ENCODE measurements at places on chromosomes 6 and 20.

GRCh38 chr6:52127957-52128356, 40.5 kb upstream of the PKHD1 start:
- no peak for DNase-seq

GRCh38 chr6:53479871-53480270, 65.0 kb downstream of the GCLC start:
- DNase-seq = no peak

- no peak for DNase-seq
These were observed 172.2 kb downstream of the AIG1 start for GRCh38 chr6:143232849-143233248.

GRCh38 chr6:126548300-126548699, 208.4 kb downstream of the CENPW start:
- DNase-seq = no peak

DNA sequence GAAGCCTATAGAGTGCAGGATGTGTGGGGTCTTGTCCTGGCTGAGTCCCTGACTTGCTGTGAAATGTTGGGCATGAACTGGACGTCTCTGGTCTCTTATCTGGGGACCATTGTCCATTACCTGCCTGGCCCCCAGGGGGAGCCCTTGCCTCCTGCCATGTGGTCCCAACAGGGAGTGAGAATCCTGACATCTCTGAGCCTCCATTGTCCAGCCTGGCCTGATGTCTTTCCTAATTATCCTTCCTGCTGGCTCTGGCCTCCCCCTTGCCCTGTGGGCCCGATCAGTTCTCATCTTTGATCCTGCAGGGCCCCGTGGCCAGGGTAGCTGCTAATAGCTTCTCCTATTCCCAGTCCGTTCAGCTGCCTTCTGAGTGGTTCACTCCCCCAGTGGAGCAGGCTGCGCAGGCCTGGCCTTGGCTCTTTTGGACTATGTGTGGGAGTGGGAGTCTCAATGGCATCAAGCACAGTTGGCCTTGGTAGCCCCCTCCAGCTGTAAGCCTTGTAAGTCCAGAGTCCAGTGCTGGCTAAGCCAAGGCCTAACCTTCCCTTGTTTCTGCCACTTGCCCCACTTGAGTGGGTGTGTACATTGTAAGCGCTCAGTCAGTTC, 77.9 kb upstream of the RALY start:
- peak; percentile 47 for DNase-seq

DNA sequence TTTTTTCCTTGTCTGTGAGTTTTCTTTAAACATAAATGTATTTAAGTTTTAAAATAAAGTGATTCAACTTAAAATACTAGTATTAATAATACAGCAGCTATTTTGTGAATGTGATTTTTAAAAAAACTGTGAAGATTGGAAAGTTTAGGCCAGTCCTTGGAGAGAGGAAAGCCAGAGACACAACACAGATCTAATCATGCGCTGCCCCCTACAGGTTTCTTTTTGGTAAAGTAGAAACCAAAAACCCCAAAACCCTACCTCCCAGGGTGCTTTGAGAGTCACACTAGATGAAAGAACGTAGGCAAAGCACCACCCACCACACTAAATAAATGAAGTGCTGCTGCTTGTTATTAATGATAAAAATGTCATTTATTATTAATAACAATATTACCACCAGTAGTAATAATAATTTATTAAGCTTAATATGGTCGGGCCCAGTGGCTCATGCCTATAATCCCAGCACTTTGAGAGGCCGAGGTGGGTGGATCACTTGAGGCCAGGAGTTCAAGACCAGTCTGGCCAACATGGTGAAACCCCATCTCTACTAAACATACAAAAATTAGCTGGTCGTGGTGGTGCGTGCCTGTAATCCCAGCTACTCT, 33.7 kb downstream of the SLC9A8 start:
- peak; percentile 30 for DNase-seq

DNA sequence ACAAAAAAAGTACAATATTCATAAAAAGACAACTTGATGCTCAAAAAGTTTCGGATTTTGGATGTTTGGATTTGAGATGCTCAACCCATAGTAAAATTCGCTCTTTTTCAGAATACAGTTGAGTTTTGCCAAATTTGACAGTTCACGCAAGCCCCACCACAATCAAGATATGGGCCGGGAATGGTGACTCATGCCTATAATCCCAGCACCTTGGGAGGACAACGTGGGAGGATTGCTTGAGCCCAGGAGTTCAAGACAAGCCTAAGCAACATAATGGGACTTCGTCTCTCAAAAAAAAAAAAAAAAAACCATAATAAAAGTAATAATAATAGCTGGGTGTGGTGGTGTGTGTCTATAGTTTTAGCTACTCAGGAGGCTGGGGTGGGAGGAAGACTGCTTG, 51.3 kb downstream of the PHF20 start:
- DNase-seq = no peak

- DNase-seq = no peak
These were observed 19.3 kb downstream of the SLC13A3 start for GRCh38 chr20:46631874-46632446.

- no peak for DNase-seq
These were observed 778 bp downstream of the PKIG start for GRCh38 chr20:44583157-44583556.

DNA sequence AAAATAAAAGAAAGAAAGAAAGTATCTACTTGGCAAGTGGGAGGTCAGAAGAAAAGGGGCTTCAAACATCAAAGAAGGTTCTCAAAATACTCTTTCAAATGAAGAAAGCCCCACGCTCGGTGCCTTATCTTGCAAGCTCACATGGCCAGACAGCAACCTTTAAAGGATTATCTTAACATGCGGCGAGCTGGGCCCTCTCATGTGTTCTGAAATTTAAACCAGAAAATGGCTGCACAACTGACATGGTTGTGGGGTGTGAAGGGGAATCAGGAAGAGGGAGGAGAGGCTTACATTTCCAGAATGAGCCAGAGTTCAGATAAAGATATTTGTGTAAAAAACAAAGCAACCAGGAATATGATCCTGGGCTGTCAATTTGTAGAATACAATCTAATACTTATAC, 363.1 kb downstream of the PRKN start:
- DNase-seq = no peak

- no peak for DNase-seq
These were observed 3.9 kb upstream of the CCN5 start for GRCh38 chr20:44711237-44711636.

- no peak for DNase-seq
These were observed 22.4 kb upstream of the IFNGR1 start for GRCh38 chr6:137241481-137242038.

DNA sequence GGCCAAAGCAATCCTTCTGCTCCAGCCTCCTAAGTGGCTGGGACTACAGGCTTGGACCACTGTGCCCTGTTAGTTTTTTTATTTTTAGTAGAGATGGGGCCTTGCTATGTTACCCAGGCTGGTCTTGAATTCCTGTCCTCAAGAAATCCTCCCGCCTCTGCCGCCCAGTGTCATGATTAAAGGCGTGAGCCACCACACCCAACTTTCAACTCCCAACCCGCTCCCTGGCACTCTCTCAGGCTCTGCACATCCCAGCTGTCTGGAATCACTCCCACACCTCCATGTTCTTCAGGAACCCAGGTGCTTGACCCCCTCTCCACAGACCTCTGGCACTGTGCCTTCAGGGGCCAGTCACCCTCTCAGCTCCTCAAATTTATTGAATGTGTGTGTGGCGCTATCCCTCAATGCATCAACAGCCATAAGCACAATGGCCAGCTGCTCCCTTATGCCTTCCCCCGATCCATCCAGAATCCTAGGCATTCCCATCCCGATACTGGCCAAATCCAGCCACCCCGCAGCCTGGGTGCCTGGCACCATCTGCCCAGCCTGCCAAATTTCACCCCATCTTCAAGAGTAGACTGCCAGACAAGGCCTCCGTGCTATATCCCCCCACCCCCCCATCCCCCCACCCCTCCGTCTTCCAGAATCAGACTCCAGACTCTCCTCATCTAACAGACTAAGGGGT, 647 bp upstream of the POU5F1 start:
- no peak for DNase-seq

GRCh38 chr6:29201966-29202365, 31.3 kb downstream of the OR2J2 start:
- no peak for DNase-seq

DNA sequence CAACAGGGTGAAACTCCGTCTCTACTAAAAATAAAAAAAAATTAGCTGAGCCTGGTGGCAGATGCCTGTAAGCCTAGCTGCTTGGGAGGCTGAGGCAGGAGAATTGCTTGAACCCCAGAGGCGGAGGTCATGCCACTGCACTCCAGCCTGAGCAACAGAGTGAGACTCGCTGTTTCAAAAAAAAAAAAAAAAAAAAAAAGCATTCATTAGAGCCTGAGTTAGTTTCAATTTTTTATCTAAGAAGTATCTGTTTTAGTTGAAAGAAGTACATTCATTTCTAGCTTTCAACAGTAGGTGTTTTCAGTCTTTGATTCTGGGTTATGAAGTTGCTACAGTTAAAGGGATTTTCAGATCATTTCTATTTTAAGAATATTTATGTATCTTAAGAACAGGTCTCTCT, 42.2 kb downstream of the ZNF292 start:
- DNase-seq = no peak

DNA sequence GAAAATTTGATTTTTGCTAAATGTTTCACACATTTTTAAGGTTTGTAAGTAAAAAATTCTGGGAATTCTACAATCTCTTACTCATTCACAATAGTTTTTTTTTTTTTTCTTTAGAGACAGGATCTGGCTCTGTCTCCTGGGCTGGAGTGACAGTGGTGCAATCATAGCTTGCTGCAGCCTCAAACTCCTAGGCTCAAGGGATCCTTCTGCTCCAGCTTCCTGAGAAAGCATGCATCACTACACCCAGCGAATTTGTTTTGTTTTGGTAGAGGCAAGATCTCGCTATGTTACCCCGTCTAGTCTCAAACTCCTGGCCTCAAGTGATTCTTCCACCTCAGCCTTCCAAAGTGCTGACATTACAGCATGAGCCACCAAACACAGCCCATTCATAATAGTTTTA, 232.8 kb downstream of the GJA1 start:
- DNase-seq = no peak

DNA sequence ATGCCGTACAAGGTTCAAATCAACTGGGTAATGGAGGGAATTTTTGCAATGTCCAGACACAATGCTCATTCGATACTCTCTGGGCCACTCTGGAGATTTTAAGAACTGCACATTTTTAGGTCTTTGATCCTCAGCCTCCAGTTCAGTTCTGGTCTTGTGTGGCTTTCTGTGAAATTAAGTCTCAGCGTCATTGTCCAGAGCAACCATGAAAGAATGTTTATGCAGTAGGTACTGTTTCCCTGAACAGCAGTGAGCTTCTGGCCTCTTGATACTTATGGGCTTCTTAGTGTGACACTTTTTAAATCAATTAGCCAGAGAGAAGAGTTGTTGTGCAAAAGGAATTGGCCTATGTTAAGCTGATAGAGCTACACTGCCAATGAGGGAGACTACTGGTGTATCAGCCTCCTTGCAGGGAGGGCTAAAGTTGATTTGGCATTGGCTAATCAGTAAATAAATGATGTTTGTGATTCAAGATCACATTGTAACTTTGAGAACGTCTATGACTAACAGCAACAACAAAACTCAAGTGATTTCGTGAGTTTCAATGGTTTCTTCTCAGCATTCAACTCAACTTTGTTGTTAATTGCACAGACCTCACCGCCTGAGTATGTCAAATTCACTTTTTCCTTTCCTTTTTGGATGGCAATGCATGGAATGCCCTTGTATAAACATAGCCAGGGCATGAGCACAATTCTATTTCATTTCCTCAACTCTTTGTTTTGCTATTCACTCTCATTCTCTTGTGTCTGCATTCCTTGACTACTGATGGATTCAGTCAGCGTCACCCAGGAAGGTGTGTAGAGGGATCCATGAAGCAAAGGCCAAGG, 85.1 kb downstream of the GJA1 start:
- no peak for DNase-seq

DNA sequence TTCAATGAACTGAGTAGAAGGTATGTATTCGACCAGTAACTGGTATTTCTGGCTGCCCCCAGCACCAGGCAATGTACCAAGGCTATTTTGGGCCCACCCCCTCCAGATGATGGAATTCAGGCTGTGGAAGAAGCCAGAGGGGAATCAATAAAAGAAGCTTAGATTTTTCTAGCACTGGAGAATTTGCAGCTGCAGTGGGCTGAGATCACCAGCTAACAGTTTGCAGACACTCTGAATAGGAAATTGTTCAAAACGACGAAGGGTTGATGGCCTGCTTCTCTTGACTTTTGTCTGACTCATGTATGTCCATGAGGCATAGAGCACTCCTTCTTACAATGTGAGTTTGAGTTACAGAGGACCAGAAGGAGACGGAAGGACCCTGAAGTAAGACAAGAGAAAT, 32.4 kb upstream of the FBXO9 start:
- DNase-seq = no peak

DNA sequence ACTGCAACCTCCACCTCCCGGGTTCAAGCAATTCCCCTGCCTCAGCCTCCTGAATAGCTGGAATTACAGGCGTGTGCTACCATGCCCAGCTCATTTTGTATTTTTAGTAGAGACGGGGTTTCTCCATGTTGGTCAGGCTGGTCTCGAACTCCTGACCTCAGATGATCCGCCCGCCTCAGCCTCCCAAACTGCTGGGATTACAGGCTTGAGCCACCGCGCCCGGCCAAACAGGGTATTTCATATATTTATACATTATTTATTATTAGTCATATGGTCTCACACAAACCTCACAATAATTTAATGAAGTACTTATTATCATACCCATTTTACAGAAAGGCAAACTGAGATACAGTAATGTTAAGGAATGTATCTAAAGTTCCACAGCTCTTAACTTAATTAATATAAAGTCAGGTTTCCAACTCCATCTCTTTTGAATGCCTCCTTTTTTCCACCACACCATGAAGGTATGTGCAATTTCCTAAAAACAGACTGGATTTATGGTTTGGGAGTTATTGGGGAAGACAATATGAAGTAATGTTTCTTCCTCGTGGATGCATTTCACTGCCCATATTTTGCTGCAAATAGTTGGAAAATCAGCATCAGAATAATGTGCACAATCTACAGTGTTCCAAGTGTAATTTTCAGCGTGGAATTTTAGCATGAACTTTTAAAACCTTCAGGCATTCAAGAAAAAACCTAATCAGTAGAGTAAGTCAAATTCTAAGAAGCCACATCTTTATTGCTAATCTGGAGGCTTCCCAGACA, 65.7 kb downstream of the ZMYND8 start:
- DNase-seq = no peak

GRCh38 chr20:50895111-50895830, 36.0 kb downstream of the ADNP start:
- DNase-seq = no peak

GRCh38 chr20:50292591-50293283, 102.1 kb downstream of the CEBPB start:
- no peak for DNase-seq

GRCh38 chr6:161327360-161327953, 53.6 kb upstream of the AGPAT4 start:
- no peak for DNase-seq

DNA sequence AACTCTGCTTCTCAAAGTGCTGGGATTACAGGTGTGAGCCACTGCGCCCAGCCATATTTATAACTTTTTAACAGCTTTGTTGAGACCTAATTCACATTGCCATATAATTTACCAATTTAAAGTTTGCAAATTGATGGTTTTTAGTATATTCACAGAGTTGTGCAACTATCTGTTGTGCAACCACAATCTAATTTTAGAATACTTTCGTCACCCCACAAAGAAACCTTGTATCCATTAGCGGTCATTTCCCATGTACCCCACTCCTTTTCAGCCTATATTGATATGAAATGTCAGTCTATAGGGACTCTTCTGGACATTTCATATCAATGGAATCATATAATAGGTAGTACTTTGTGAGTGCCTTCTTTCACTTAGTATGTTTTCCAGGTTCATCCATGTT, 55.8 kb downstream of the FOXO3 start:
- no peak for DNase-seq
